ENCODE measurements at places on chromosomes 7 and 10.

GRCh38 chr7:61111-61510, 131.3 kb upstream of the FAM20C start:
- no peak for DNase-seq

- no peak for DNase-seq
Observed at GRCh38 chr7:159051916-159052315, 92.8 kb downstream of the VIPR2 start.

- DNase-seq: no peak
Observed at GRCh38 chr7:232410-233248, 40.3 kb downstream of the FAM20C start.

- DNase-seq: no peak
Observed at GRCh38 chr7:148611692-148612091, 21.1 kb downstream of the C7orf33 start.

- DNase-seq: no peak
Observed at GRCh38 chr7:119996634-119997033, 276.3 kb upstream of the KCND2 start.

DNA sequence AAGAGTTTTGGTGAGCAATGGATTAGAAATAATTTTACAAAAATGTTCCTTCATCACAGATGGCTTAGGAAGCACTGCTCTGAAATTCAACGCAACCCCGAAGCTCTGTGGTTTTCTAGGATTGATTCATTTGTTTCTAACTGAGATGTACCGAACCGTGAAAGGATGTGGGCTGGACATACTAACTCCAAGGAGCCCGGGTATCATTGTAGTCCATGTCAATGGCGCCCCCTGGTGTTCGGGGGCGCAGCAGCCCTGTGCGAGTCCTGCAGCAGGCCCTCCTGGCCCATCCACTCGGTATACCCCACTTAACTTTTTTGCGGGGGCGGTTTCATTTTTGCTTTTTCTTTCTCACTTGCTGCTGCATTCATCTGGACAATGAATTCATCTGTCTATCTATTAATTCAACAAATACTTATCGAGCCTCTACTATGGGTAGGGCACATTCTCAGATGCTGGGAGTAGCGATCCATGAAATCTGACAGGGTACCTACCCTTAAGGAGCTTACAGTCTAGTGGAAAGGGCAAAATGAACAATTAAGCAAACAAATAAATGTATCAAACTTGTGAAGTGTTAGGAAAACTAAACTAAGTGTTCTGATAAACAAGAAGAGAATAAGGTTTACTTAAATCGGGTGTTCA, 25.2 kb upstream of the ITPRID1 start:
- DNase-seq: peak; percentile 52

DNA sequence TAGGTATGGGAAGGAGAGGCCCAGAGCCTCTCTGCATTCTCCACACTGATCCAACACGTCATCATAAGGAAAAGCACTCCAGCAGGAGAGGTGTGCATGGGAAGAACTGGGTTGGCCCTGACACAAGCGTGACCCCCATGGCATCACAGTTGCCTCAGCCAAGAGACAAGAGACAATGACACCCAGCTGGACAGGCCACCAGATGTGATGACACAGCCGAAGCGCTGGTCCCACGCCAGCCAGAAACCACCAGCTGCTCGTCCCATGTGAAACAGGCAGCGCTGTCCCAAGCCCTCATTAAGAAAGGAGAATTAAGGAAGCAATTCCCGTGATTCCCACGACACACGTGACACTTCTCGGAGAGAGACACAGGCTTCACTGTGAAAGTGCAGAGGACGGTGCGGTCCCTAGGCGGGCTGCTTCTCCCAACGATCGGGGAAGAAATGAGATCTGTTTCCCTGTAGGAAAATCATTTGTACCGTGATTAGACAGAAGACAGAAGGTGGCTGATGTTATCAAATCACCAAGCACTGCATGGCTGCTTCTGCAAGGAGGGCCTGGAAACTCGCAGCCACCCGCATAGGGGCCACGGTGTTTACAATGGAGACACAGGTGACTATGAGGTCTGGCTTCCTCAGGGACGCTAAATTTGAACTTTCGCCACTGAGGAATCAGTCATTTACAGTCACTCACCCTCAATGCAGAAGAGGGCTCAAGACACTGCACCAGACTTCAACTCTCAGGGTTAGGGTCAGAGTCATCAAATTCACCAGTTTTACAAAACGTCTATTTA, 74.5 kb downstream of the DIP2C start:
- DNase-seq: no peak

- DNase-seq: no peak
Observed at GRCh38 chr7:24464861-24465260, 108.4 kb upstream of the PALS2 start.

- no peak for DNase-seq
Observed at GRCh38 chr7:129862682-129863081, 90.1 kb downstream of the UBE2H start.

DNA sequence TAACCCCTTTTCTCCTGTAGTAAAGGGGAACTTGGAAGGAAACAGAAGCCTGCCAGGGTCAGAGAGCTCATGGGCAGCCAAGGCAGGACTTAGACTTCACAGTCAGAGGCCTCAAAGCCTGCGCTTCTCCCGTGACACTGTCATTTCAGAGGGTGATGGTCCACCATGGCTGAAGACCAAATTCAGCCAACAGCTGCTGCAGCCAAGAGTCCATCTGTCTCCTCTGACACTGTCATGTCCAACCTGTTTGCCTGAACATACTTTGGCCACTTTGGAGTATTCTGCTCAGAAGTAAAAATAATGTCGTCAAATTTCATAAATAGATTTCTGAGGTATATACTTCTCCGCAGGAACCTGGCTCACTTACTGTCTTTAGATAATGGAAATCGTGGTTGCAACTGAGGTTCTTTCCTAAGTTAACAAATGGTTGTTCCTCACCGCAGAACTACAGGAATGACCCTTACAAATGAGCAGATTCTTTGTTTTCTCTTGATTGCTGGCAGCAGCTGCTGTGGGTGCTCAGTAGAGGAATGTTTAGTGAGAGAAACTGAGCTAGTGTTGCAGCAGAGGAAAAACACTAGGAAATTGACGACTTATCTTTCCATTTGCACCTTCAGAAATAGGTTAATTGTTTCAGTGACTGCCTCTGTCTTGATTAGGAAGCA, 626.5 kb downstream of the SDK1 start:
- no peak for DNase-seq

DNA sequence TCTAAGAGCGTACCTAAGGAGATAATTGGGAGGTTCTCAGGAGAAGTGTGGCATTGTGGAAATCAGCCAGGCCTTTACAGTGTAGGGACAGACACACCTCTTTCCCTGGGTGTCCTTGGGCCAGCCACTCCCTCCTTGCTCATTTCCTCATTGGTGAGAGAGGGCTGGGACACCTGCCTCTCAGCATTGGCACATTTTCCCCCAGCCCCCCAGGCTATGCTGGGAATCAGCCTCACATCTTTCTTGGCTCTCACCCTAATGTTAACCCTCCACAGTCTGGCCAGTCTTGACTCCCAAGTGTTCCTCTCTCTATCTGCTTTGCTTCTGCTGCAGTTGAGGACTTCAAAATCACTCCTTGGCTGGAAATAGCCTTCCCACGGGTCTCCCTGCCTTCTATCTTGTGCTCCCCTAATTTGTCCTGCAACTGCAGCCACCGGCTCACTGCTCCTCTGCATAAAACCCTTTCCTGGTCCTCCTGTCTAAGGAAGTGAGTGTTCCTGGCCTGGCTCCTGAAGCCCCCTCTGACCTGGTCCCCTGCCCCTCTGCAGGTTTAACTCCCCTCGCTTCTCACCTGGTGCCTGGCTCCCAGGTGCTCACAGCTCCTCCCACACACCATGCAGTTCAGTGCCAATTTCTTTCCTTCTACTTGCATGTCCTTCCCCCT, 15.8 kb downstream of the TBXAS1 start:
- no peak for DNase-seq

DNA sequence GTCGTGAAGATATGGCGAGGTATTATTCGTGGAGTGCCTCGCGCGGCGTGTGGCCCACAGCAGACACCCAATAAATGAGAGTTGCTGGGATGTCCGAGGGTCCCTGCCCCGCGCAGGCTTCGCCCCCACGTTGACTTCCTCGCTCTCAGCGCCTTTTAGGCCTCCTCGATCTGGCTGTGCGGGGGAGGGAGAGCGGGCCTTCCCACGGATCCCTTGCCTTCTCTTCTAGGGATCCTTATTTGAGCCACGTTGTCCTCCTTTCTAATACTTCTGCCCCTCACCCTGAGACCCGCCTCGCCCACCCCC, 660 bp downstream of the VCL start:
- no peak for DNase-seq

GRCh38 chr7:19111474-19112273, 5.8 kb downstream of the TWIST1 start:
- DNase-seq: no peak

DNA sequence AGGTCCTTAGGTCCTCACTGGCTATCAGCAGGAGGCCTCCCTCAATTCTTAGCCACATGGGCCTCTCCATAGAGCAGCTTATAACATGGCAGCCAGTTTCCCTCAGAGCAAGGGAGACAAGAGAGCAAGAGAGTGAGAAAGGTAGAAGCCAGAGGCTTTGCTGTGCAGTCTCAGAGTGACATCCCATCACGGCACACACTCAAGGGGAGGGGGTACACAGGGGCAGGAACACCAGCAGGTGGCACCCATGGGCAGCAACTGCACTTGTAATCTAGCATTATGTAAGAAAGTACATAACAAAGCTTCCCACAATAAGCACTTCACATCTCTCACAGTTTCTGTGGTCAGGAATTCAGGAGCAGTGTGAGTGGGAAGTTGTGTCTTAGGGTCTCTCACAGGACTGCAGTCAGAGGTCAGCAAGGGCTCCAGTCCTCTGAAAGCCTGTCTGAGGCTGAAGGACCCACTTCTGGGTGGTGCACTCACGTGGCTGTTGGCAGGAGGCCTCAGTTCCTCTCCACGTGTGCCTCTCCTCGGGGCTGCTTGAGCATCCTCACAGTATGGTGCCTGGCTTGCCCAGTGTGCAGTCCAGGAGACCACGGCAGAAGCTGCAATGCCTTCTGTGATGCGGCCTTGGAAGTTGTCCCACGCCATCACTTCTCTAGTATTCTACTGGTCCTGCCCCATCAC, 159.4 kb downstream of the OAT start:
- peak; percentile 3 for DNase-seq

DNA sequence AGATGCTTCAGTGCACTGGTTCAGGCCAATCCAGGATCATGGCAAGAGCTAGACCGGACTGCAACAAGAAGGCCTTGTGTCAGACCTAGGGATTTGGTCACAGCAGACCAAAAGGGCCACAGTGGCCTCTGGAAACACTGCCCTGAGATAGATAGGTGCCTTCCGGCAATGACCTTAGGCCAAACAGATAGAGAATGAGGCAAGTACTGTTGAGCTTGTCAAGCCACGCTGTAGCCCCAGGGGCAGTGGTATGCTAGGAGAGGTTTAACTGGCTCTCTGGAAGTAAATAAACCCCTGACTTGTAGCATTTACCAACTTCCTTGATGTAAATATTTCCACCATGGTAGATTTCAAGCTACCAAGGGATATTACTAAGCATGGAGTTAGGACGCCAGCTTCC, 197.5 kb downstream of the GRID1 start:
- no peak for DNase-seq

DNA sequence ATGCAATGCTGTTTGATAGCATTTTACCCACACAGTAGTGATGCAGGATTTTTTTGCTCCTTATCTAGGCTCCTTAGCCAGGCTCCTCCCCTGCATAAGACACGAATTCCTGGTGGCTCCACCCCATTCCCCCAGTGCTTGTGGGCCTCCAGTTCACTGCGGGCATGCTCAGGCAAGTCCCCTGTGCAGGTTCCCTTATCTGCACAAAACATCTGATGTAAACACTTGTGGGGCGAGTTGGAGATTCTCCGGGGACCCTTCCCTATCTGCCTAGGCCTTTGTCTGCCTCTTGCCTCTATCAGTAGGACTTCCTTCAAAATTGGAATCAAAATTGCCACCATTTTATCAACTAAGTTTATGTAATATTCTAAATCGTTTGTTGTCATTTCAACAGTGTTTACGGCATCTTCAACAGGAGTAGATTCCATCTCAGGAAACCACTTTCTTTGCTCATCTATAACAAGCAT, 5.4 kb upstream of the STK17A start:
- DNase-seq: no peak

DNA sequence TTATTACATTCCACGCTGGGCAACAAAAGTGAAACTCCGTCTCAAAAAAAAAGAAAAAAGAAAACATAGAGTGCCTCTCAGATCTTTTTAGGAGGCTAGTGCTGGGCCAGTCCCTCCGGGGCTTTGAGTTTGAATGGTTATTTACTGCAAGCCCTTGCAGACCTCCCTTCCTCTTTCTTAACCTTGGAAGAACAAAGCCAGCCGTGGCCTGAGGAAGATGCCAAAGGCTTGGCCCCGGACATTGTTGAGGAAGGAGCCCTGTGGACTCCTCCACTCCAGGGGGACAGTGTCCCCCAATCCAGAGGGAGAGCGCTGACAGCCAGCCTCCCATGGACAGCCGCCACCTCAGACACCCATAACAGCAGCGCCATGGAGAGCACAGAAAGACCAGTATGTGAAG, 5.0 kb downstream of the TSPAN33 start:
- no peak for DNase-seq

GRCh38 chr10:46288601-46289206, 1.9 kb downstream of the ANTXRL start:
- DNase-seq: no peak

DNA sequence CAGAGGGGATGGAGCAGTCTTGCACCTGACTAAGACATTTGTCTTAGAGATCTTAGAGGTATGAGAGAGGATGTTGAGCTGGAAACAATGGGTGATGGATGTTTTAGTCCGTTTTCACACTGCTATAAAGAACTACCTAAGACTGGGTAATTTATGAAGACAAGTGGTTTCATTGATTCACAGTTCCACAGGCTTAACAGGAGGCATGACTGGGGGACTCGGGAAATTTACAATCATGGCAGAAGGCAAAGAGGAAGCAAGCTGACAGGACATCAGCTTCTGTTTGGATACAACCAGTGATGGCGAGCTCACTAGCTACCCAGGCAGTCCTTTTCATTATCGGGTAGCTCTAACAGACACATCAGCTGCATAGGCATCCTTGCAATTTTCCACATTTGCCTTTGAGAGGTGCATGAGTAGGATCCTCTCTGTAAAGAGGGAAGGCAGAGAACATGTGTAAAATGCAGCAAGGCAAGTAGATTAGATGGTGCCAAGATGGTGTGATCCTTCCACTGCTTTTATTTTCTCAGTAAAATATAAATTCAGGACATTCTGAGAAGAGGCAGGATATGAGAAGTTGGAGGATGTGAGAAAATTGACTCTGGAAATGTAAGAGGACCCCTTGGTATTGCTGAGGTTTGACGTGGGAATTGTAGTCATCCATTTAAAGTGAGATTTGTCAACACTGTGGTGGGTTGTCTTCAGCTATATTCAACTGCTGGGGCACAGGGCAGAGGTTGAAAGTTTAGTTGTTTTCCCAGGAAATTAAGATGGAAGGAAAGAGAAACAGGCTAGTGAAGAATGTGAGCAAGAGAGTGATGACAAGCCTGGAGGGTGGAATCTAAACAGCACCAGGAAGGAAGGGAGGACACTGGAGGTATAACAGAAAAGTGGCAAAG, 1140.0 kb upstream of the AUTS2 start:
- DNase-seq: no peak

GRCh38 chr10:9634466-9634865, 1383.2 kb upstream of the CELF2 start:
- DNase-seq: no peak

GRCh38 chr10:80501381-80501912, 36.3 kb upstream of the SH2D4B start:
- DNase-seq: no peak

Measured in activated CD4-positive, alpha-beta T cell treated with anti-CD3 and anti-CD28 coated beads, Interleukin-2, amount 50 U/mL, for 48 hours (primary cell).